ENCODE measurements at places on chromosomes 7 and 10. TPM values are rescaled to one million over a fixed set of nuclear protein-coding genes. Genes with fewer than 3 reads are reported as not detected.

DNA sequence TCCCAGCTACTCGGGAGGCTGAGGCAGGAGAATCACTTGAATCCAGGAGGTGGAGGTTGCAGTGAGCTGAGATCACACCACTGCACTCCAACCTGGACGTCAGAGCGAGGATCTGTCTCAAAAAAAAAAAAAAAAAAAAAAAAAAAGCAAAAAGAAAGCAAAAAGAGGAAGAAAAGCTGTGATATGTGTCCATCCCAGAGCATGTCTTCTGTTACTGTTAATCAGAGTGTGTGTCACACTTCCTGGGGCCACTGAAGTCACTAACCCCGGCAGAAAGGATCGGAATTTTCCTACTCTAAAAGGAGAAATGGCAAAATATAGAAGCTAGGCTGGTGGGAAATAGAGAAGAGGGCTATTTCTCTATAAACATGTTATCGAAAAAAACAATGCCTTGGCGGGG lies 11.9 kb downstream of the PIK3AP1 start:
- DNase-seq: no peak

GRCh38 chr7:70582927-70583895 lies 548.7 kb upstream of the GALNT17 start:
- DNase-seq: peak; percentile 56

GRCh38 chr10:20630092-20630643 lies 266.9 kb downstream of the NEBL start:
- no peak for DNase-seq

DNA sequence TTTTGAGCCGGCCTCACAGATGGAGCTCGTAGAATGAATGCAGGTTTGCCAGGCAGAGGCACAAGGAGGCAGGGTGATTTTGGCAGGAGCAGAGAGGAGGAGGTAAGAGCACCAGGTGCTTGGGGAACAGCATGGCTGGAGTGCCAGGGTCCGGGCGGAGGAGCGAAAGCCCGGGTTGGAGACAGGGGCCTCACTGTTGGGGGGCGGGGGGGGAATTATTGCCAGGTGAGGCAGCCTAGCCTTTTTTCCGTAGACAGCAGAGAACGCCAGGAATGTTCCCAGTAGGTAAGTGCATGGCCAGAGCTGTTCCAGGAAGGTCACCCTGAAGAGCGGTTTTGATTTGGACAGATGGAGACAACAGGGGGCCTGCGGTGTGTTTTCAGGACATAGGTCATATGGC lies 9.5 kb downstream of the SRRM3 start:
- DNase-seq: no peak

DNA sequence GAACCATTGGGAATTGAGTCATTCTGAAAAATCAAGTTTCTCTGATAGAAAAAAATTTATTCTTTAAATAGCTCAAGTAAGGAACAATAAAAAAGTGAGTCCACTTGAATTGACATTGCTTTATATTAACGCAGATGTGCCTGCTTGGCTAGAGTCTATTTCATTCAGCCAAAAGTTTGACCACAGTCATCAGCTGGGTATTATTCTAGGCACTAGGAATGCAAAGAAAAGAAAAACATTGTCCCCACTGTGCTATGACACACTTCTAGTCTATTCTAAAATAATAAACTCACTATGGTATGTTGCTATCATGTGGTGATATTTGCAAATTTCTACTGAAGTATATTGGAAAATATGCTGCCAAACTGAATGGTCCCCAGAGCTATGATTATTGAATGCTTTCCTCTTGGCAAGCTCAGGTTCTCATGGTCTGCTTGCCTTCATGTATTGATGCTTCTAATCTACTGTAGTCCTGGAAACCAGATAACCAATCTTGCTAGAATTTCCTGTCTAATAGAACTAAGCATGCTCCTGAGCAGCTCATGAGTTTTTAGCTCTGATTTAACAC lies 8.3 kb downstream of the SFRP4 start:
- no peak for DNase-seq

DNA sequence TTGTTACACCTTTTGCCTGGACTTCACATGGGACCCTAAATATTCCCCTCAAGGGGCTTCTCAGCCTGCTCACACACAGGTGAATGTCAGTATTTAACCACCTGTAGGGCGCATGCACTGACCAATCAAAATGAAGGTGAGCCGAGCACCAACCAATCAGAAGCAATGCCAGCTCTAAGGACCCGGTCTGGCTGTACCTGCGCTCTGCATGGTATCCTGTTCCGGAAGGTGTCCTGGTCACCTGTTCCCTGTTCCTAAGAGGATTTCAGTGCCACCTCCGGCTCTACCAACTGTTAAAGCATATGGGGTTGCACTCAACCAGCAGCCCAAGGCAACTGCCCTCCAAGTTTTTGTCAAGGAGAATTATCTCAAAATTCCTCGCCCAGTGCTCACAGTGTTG lies 18.4 kb upstream of the CALN1 start:
- no peak for DNase-seq

- no peak for DNase-seq
Measured at GRCh38 chr7:20293336-20293735, 37.4 kb upstream of the ITGB8 start.

The CDNF gene
- 2.3 TPM for polyA plus RNA-seq

The ZP3 gene
- polyA plus RNA-seq: 2.8 TPM

The ALOX5 gene
- polyA plus RNA-seq: 2.5 TPM

The ADAMTS14 gene
- polyA plus RNA-seq: not detected

The SFMBT2 gene
- polyA plus RNA-seq: 1.2 TPM

The TDRD1 gene
- not detected for polyA plus RNA-seq

The BCL7B gene
- polyA plus RNA-seq: 67.3 TPM
